SK-N-MC (cell line): ENCODE measurements at places on chromosomes 7 and 10.
A peak's percentile ranks its signal among the peaks of the same experiment; 100 is the strongest.

- no peak for DNase-seq
Observed at GRCh38 chr7:44188480-44189225, 586 bp downstream of the GCK start.

- DNase-seq: peak; percentile 75
Observed at GRCh38 chr10:119620241-119621077, 23.7 kb upstream of the TIAL1 start.

GRCh38 chr10:87875929-87876571 is 12.6 kb downstream of the PTEN start:
- DNase-seq: no peak

DNA sequence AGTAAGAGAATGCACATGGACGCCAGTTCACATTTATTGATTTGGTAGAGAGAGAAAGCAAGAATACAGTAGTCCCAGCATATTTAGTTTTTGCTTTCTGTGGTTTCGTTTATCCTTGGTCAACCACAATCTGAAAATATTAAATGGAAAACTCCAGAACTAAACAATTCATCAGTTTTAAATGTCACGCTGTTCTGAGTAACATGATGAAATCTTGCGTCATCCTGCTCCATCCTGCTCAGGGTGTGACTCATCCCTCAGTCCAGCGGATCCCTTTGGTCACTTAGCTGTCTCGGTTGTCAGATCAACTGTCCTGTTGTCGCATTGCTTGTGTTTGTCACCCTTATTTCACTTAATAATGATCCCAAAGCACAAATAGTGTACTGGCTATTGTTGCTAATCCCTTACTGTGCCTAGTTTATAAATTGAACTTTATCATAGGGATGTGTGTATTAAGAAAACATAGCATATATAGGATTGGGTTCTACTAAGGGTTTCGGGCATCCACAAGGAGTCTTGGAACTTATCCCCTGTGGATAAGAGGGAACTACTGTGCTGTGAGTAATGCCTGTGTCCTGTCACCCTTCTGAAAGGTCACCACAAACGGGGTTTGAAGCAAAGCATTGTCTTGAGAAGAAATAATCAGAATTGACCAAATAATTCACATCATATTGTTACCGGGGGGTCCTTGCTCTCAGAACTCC is 73.6 kb downstream of the OTUD1 start:
- DNase-seq: no peak

GRCh38 chr10:99777918-99778714 is 4.3 kb upstream of the ABCC2 start:
- DNase-seq: no peak

DNA sequence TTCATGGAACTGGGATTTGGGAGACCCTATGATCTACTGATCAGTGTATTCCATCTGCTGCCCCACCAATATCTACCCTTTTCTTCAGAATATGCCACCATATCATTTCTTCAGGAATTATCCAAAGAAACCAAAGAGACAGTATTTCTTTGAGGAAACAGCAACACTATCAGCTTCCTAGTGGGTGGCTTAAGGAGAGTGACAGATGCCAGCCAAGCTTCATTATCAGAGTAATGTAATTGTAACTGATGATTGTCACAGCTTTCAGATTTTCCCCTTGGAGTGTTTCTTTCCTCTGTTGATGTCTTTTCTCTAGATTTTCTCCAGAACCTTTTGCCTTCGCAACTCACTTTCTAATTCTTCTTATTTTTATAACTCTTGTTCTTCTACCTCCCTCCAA is 934.4 kb upstream of the LRRN3 start:
- DNase-seq: no peak

GRCh38 chr7:71611986-71612385 is 480.0 kb downstream of the GALNT17 start:
- DNase-seq: no peak

DNA sequence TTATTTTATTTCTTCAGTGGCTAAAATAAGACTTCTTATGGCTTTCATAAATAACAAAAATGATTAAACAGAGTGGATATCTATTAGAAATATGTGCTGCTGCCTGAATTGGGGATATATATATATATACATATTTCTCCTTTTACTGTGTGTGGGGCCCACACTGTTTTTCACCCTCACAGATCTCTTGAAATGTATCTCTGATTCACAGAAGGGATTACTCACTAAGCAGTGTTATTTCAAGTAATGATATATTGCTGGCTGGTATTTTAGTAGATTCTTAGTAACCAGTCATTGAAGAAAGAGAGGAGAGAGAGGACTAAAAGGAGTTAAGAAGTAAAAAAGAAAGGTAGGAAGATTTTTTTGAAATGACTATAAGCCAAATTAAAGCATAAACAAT is 308.6 kb upstream of the NRP1 start:
- DNase-seq: no peak

- DNase-seq: no peak
Observed at GRCh38 chr10:4243651-4244050, 458.6 kb upstream of the KLF6 start.
